ENCODE measurements at places on chromosomes 3 and 15.

GRCh38 chr3:126432361-126433104 is 37.8 kb downstream of the CFAP100 start:
- no peak for DNase-seq

DNA sequence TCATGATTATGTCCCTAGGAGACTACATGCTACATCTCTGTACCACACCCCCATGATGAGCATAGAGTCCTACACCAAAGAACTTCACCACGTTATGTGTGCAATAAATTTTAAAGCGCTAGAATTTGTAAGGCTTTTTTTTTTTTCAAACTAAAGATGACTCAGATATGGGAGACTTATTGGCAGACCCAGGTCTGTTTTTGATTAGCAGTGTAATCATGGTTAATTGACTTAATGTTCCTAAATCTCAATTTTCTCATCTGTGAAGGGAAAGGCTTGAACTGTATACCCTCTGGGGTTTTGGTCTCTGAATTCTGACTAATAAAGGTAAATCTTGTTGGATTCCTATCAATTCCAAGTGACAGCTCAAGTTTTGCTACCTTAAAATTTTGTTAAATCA is 26.4 kb downstream of the ABI3BP start:
- no peak for DNase-seq

DNA sequence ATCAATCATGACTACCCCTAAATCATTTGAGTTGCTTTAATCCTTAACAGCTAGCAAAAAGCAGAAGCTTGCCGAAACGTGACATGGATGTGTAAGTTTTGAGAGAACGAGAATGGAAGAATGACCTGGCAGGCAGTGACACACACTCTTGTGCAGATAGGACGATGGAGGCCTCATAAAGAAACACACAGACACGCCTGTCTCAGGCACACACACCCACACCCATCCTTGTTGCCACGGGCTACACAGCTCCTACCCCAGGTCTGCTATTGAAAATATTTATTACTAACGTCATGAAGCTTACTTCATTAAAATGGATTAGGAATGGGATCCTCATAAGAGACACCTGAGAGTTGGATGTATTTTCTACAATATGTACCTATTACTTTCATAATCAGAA is 8.5 kb downstream of the MYO5C start:
- no peak for DNase-seq

DNA sequence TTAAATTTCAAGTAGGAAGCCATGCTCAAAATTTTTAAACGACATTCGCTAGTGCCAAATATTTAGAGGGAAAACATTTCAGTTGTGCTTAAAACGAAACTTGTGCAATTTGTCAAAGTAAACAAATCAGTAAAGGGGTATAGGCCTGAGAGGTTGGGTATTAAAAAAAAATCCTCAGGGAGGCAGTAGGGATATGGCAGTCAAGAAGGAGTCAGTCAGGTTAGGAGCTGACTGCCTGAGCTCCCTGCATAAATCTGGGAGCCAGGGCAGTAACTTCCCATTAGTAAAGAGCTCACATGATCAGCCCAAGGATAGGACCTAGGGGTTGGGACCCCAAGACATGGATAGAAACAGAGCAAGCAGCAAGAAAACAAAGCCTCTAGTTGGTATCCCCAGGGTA is 120.7 kb upstream of the STAC start:
- DNase-seq = no peak

- DNase-seq = no peak
These were observed 1.8 kb downstream of the TWF2 start for GRCh38 chr3:52237006-52237656.

DNA sequence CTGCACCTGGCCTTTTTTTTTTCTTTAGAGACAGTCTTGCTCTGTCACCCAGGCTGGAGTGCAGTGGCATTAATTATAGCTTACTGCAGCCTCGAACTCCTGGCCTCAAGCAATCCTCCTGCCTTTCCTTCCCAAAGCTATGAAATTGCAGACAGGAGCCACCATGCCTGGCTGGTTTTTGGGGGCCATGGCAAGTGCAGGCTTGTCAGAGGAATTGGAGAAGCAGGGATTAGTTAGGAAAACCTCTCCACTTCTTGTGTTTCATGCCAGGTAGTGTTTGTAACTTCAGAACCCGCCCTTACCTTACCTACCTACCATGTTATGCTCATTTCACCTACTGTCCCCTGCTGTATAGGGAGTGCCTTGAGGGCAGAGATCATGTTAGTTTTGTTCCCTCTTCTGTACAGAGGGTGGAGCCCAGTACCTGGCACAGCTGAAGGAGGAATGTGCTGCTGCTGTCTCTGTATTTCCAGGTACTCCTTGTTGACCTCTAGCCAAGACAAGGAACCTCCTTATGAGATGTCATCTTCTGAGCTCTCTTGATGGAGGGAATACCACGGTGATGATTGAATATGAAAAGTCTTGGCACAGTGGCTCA is 43.8 kb downstream of the TRAK1 start:
- no peak for DNase-seq

DNA sequence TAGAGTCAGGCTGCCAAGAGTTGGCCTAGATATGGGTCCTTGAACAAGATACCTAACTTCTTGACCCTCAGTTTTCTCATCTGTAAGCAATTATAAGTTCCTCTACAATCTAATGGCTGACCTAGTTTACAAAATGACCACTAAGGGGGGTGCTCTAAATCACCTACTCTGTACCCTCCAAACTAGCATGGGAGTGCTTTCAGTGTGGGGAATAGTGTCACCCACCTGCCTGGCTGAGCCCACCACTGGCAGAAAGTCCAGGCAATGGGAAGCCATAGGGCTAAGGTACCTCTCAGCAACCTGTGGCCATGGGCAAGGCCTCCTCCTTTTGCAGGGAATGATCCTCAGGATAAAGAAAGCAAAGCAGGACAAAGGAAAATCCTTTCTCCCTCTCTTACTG is 58.9 kb downstream of the COL6A5 start:
- no peak for DNase-seq

GRCh38 chr15:99368743-99369142 is 117.5 kb downstream of the LRRC28 start:
- no peak for DNase-seq

GRCh38 chr15:65902373-65902772 is 33.1 kb downstream of the RAB11A start:
- DNase-seq = no peak

DNA sequence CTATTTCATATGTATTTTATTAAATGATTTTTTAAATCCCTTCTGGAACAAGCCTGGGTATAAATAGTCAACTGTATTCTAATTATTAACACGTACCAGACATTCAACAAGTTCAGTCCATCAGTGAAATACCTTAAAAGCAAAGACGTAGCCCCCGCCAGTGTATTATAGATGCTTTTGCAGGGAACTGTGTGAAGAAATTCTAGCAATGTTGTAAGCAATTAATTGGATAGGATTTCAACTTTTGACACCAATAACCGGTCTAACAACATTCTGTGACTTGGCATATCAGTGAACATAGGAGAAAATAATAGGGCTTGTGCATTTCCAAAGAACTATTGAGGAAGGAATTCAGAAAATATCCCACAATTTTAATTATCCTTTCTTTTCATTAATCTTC is 67.2 kb upstream of the TGFBR2 start:
- no peak for DNase-seq

DNA sequence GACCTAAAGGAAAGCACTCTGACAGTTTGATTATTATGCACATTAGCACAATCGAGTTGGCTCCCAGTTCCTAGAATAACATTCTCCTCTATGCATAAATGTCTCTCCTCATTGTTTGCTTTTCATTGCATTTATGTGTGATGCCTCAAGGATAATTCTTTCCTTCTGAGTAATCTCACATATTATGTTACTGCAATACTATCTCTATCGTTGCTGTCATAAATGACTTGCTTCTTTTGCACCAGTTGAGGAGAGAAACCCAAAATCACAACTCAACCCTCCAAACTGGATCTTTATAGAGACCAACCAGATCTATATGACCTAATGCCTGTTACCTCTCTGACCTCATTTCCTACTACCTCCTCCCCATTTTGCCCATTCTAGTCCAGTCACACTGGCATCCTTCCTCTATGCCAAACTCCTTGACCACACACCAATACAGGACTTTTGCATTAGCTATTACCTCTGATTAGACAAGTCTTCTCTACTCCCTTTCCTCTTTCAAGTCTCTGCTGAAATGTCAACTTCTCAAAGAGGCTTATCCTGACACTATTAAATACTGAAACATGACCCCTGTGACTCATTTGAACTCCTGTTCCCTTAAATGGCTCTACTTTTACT is 1026.0 kb downstream of the TUSC7 start:
- DNase-seq = no peak

- no peak for DNase-seq
These were observed 197.3 kb upstream of the LINGO1 start for GRCh38 chr15:77830051-77830468.

DNA sequence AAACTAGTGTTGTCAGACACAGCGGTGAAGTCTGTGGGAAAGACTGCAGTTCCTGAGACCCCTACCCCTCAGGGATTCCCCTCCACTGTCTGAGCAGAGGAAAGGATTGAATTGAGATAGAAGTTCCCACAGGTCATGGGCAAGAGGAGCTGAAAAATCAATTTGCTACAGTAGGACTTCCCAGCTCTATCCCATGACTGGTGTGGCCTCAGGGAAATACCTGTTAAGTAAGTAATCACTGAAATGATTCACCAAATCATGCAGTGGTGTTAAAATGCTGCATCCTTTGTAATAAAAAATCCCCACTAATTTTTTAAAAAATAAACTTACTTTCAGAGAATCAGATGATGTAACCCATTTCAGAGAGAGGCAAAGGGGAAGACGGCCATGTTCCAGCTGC is 45.0 kb upstream of the SPRED1 start:
- DNase-seq = peak; percentile 44

GRCh38 chr15:40618906-40619305 is 24.9 kb downstream of the KNL1 start:
- no peak for DNase-seq

GRCh38 chr15:59240036-59240435 is 33.4 kb downstream of the LDHAL6B start:
- DNase-seq = no peak

DNA sequence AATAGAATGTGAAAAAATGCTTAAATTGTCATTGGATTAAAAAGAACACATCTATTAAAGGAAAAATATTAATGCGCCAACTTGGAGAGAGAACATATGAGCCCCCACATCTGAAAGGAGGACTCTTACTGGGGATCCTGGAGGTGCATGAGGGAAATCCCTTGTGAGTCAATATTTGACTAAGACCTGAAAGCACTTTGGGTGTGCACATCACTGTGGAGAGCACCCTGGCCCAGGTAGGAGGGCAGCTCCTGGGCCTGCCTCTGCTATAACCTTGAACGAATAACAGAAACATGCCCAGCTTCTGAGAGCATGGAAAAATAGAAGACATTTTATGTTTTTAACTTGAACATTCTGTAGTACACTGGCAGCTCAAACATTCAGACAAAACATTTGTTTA is 199.8 kb downstream of the GAP43 start:
- no peak for DNase-seq

- DNase-seq = no peak
These were observed 1.7 kb upstream of the COL7A1 start for GRCh38 chr3:48596676-48597407.

- no peak for DNase-seq
These were observed 189.5 kb downstream of the NSUN3 start for GRCh38 chr3:94252316-94252715.

DNA sequence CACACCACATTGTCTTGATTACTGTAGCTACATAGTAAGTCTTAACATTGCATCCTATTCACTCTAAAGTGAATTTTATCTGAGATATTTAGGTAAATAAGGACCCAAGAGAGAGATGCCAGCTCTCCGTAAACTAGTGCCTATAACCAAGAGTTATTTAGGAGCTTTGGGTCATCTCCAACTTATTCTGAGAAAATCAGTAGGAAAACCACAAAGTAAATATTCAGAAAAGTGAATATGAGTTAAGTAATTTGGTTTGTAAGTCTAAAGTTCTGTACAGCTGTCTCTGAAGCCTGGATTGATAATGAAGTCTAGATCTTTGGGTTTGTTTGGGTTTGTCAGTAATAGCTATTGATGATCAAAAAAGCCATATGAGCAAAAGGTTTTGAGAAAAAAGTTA is 120.0 kb downstream of the FNDC3B start:
- DNase-seq = no peak

- no peak for DNase-seq
These were observed 41.0 kb downstream of the BCL2L10 start for GRCh38 chr15:52071570-52071969.

DNA sequence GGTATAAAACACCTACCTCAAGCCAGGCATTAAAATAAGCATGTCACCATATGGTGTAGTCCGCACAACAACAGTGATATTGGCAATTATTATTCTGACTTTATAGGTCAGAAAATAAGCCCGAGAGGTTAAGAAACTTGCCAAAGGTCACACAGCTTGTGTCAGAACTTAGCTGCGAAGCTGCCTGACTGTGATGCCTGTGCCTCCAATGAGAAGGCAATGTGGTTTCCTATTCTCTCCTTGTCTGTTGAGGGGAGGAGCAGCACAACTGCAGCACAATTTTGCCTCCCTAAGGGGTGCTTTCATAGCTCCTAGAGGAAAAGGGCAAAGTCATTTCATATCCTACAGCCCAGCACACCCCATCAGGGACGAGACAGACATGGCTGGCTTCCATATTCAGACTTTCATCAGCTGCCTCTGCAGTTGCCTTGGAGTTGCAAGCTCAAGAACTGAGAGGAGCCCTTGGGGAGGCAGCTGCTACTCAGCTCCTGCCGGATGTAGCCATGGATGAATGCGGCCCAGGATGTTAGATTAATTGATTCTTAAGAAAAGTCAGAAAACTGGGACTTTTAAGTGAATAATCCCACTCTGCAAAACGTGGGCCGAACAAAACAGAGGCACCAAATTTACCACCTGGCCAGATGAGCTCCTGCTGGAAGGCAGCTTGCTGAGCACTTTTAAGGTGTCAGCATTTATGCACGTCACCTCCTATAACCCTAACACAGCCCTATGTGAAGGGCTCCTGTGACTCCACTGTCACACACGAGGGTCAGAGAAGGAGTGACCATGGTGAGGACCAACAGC is 38.5 kb downstream of the MYO5C start:
- peak; percentile 72 for DNase-seq

- DNase-seq = peak; percentile 10
These were observed 477.4 kb downstream of the AGBL1 start for GRCh38 chr15:86557018-86557550.

- no peak for DNase-seq
These were observed 635.6 kb upstream of the CFAP20DC start for GRCh38 chr3:59685432-59685831.

DNA sequence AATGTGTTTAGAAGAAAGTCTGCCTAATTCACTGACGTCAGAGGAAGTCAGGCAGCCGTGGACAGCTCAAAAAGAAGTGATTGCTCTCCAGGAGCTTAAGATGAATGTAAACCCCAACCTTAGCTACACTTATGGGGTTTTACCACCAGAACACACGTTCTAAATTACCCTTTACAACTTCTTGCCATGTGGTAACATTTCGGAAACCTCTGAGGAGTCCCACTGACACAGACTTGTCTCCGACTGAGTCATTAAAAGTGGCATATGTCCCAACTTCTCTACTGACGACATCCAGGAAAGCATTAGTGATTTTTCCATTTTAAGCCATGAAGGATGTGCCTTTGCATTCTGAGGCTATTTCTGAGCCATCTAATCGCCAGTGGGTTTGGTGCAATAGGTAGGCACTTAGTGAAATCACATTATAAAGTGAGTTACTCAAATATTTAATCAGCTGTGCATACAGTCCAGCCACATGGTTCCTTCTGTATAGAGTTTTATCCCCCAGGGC is 32.4 kb downstream of the C2CD4A start:
- DNase-seq = no peak

Data from SJCRH30 (cell line).